CD14-positive monocyte (primary cell): ENCODE measurements at places on chromosomes 13 and 19.

DNA sequence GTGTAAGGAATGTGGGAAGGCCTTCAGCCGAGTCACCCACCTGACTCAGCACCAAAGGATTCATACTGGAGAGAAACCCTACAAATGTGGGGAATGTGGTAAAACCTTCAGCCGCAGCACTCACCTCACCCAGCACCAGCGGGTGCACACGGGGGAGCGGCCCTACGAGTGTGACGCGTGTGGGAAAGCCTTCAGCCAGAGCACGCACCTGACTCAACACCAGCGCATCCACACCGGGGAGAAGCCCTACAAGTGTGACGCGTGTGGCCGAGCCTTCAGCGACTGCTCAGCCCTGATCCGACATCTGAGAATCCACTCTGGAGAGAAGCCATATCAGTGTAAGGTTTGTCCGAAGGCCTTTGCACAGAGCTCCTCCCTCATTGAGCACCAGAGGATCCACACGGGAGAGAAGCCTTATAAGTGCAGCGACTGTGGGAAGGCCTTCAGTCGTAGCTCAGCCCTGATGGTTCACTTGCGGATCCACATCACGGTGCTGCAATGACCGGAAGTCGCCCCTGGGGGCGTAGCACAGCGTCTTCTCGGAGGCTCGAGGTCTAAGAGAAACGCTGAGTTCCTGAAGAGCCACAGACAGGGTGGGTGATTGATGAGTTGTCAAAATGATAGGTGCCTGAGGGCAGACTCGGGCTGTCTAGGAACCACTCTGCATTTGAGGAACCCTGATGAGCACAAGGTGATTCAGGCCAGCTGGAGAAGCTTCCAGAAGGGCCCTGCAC lies 12.2 kb downstream of the ZSCAN22 start:
- no peaks in the 10 kb centered on the region for H3K4me1 ChIP-seq
- H3K4me3 ChIP-seq = no peak overlapping the region
- H3K27ac ChIP-seq = no peak overlapping the region
- no peaks in the 10 kb centered on the region for H3K27me3 ChIP-seq
- H3K36me3 ChIP-seq = peaks cover 27% of the 10 kb centered on the region

- H3K36me3 ChIP-seq = peaks cover 6% of the 10 kb centered on the region
- DNase-seq = no peak
- H3K4me1 ChIP-seq = peaks cover 42% of the 10 kb centered on the region
- no peak overlapping the region for H3K27ac ChIP-seq
- H3K4me3 ChIP-seq = no peak overlapping the region
- no peaks in the 10 kb centered on the region for H3K27me3 ChIP-seq
Measured at GRCh38 chr13:31943591-31943990, 88.0 kb upstream of the FRY start.

- peak; percentile 67 for DNase-seq
- peaks cover 18% of the 10 kb centered on the region for H3K36me3 ChIP-seq
- no peaks in the 10 kb centered on the region for H3K27me3 ChIP-seq
- peaks cover 84% of the 10 kb centered on the region for H3K4me1 ChIP-seq
Measured at GRCh38 chr19:49335071-49335783, at the start of gene CD37. Gene CD37, plus strand, starts transcription at chr19:49335406. Its CDS starts 135 bp downstream, at chr19:49335541.

DNA sequence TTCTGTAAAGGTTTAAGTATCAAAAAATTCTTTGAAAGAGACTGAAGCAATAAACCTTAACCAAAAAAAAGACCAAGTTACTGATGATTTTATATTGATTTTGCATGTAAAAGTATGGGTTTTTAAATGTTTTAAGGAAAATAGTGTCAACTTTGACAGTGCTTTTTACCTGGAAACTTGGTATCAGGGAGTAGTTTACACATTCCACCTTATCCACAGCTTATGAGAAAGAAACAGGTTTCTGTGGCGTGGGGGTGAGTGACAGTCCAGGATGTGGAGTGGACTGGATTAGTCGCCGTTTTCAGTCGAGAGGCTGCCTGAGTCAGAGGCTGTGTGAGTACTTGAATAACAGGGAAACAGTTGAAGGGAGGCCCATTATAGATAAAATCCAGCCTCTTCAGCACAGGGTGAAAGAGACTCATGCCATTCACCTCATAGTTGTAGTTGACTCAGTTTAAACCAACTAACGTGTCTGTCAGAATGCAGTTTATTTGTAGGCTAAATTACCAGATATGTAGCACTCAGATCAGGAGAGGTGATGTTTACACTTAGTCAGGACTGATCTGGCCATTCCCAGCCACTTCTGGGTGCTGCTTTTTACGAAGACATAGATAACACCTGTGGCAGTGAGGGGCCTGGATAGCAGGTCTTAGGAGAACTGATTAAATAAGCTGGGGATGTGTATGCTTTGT lies 595 bp upstream of the GPR183 start:
- H3K4me1 ChIP-seq = peaks cover 88% of the 10 kb centered on the region
- DNase-seq = peak; percentile 79
- no peaks in the 10 kb centered on the region for H3K36me3 ChIP-seq

DNA sequence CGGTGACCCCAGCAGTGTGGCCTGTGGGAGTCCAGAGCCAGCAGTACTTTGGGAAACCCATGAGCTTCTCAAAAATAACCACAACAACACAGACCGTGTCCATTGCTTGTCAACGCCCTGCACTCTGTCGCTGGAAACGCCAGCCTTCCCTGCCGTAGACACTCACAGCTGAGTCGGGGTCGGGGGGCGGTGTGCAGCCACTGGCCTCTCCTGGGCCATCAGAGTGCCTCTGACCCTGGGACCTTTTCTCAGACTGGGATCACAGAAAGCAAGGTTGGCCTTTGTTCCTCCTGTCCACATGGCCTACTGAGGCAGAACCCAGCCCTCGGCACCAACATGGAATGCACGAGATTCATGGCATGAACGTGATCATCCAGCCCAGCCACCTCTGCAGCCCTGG lies 95.7 kb downstream of the TUBA3C start:
- no peaks in the 10 kb centered on the region for H3K4me1 ChIP-seq
- no peak overlapping the region for H3K27ac ChIP-seq
- H3K27me3 ChIP-seq = no peaks in the 10 kb centered on the region
- DNase-seq = no peak

GRCh38 chr13:45349438-45349837 lies 8.5 kb upstream of the TPT1 start:
- peaks cover 24% of the 10 kb centered on the region for H3K36me3 ChIP-seq
- no peaks in the 10 kb centered on the region for H3K27me3 ChIP-seq
- no peak overlapping the region for H3K27ac ChIP-seq
- peak; percentile 44 for DNase-seq

GRCh38 chr13:96935901-96936300 lies 58.4 kb downstream of the OXGR1 start:
- no peaks in the 10 kb centered on the region for H3K36me3 ChIP-seq
- H3K4me3 ChIP-seq = no peak overlapping the region
- H3K27ac ChIP-seq = no peak overlapping the region
- H3K4me1 ChIP-seq = no peaks in the 10 kb centered on the region

DNA sequence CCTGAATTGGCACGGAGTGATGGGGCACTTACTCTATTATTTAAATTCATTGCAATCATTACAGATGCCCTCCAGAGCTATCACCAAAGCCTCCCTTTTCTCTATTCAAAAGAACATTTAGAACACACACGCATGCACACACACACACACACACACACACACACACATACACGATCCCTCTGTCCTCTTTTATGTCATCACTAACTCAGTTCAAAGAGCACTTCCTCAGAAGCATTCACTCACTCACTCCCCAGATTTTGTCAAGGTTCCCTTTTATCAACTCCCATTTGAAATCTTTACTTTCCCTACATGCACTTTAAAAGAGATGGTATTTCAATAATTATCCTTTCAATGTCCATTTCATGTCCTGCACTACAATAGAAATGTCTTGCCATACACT lies 22.4 kb upstream of the IGFL4 start:
- H3K36me3 ChIP-seq = no peaks in the 10 kb centered on the region
- H3K4me1 ChIP-seq = peaks cover 2% of the 10 kb centered on the region
- H3K4me3 ChIP-seq = no peak overlapping the region
- no peak overlapping the region for H3K27ac ChIP-seq
- no peak for DNase-seq
- peaks cover 50% of the 10 kb centered on the region for H3K27me3 ChIP-seq

GRCh38 chr19:35116072-35116801 lies 614 bp downstream of the FXYD3 start:
- no peak overlapping the region for H3K27ac ChIP-seq
- no peak for DNase-seq
- H3K36me3 ChIP-seq = no peaks in the 10 kb centered on the region
- no peaks in the 10 kb centered on the region for H3K27me3 ChIP-seq
- H3K4me1 ChIP-seq = peaks cover 27% of the 10 kb centered on the region
- H3K4me3 ChIP-seq = no peak overlapping the region

DNA sequence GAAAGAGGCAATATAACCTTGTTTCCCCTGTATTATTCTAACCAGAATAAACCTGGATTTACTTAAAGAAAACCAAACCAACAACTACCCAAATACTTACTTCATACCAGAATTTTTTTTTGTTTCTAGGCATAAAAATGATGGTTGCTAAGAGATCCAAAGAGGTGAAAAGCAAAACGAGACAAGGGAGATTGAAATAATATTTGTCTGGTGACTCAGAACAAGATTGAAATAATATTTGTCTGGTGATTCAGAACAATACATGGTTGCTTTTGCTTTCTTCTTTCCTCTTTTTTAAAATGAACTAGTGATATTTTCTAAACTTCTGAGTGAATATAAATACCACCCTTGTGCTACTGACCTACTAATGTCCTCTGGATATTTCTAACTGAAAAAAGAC lies 592.9 kb downstream of the KCTD12 start:
- H3K36me3 ChIP-seq = no peaks in the 10 kb centered on the region
- DNase-seq = no peak
- no peak overlapping the region for H3K27ac ChIP-seq
- no peaks in the 10 kb centered on the region for H3K27me3 ChIP-seq
- no peaks in the 10 kb centered on the region for H3K4me1 ChIP-seq

GRCh38 chr19:15563325-15563794 lies 51.7 kb upstream of the CYP4F8 start:
- no peak overlapping the region for H3K27ac ChIP-seq
- no peaks in the 10 kb centered on the region for H3K36me3 ChIP-seq
- H3K27me3 ChIP-seq = no peaks in the 10 kb centered on the region
- no peak for DNase-seq
- no peak overlapping the region for H3K4me3 ChIP-seq

- H3K4me1 ChIP-seq = peaks cover 39% of the 10 kb centered on the region
- DNase-seq = no peak
- peaks cover 46% of the 10 kb centered on the region for H3K36me3 ChIP-seq
- H3K27ac ChIP-seq = no peak overlapping the region
- H3K4me3 ChIP-seq = no peak overlapping the region
Measured at GRCh38 chr19:54633401-54633800, 3.1 kb downstream of the LILRB1 start.

- peak; percentile 45 for DNase-seq
- peaks cover 13% of the 10 kb centered on the region for H3K4me1 ChIP-seq
- no peak overlapping the region for H3K4me3 ChIP-seq
- no peak overlapping the region for H3K27ac ChIP-seq
Measured at GRCh38 chr13:24618011-24618955, 61.9 kb upstream of the ATP12A start.

GRCh38 chr13:35165205-35165604 lies 223.1 kb downstream of the NBEA start:
- DNase-seq = no peak
- H3K27ac ChIP-seq = no peak overlapping the region
- H3K27me3 ChIP-seq = no peaks in the 10 kb centered on the region
- no peaks in the 10 kb centered on the region for H3K36me3 ChIP-seq
- H3K4me1 ChIP-seq = peaks cover 5% of the 10 kb centered on the region
- H3K4me3 ChIP-seq = no peak overlapping the region

DNA sequence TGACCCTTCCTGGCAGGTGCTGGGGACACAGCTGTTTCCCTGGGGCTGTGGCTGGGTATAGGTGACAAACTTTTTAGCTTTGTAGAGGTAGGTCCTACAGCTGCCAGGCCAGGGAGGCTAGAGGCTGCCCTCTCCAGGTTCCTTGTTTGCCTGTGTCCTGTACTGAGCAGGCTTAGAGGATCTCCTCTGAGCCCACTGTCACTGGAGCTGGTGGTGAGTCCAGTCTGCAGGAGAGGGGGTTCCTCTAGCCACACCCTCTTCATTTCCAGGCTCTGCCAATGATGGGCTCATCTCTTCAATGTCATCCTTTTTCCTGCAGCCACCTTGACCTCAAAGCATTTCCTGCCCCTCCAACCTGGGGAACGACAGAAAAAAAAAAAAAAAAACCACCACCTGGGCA lies 12.6 kb upstream of the RAB11B start:
- H3K4me1 ChIP-seq = no peaks in the 10 kb centered on the region
- no peak for DNase-seq
- no peaks in the 10 kb centered on the region for H3K36me3 ChIP-seq
- H3K27ac ChIP-seq = no peak overlapping the region
- H3K4me3 ChIP-seq = no peak overlapping the region

DNA sequence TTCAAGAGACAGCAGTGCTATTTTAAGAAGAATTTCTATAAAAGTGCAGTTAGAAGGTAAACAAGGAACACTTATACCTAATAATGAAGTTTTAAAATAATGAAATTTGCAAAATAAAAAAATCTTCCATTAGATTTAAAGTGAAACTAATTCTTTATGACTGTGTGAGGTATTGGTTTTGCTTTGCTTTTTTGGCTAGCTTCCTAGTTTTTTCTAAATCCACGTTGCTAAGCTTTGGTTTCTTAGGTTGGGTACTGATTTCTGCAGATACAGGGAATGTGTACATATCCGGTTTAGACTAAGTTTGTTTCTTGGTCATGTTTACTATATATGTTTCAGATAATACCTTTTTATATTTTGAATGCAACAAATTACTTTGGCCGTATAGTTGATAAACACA lies 59.8 kb downstream of the SLC7A9 start:
- H3K27me3 ChIP-seq = no peaks in the 10 kb centered on the region
- H3K4me1 ChIP-seq = no peaks in the 10 kb centered on the region
- no peak for DNase-seq
- no peaks in the 10 kb centered on the region for H3K36me3 ChIP-seq
- no peak overlapping the region for H3K27ac ChIP-seq

- no peak overlapping the region for H3K27ac ChIP-seq
- DNase-seq = peak; percentile 33
- H3K27me3 ChIP-seq = no peaks in the 10 kb centered on the region
- H3K4me1 ChIP-seq = no peaks in the 10 kb centered on the region
Measured at GRCh38 chr19:3210347-3211017, 14.0 kb upstream of the CELF5 start.

DNA sequence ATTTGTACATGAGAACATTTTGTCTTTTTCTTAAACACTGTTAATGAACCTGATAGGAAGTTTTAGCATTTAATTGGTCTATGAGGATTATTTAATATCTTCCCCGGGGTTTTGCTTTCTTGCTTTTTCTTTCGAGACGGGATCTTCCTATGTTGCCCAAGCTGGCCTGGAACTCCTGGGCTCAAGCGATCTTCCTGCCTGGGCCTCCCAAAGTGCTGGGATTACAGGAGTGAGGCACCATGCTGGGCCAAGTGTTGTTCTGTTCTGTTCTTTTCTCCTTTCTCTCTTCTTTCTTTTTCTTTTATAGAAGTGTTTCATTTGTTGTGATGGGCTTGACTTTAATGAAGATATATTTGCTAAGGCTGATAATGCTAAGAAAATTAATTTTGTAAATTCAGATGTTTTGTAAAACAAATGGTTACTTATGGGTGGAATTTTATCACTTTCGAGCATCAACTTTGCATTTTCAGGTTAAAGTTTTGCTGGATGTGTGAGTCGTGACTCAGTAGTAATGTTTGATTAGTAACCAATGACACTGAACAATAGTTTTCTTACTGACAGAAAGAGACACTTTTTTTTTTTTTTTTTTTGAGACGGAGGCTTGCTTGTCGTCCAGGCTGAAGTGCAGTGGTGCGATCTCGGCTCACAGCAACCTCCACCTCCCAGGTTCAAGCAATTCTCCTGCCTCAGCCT lies 2.2 kb downstream of the PAN3 start:
- H3K27me3 ChIP-seq = no peaks in the 10 kb centered on the region
- peaks cover 47% of the 10 kb centered on the region for H3K4me1 ChIP-seq
- peak overlapping the region; percentile 93 for H3K27ac ChIP-seq
- H3K36me3 ChIP-seq = no peaks in the 10 kb centered on the region
- peak overlapping the region; percentile 91 for H3K4me3 ChIP-seq
